ENCODE measurements at places on chromosomes 16 and 17.

DNA sequence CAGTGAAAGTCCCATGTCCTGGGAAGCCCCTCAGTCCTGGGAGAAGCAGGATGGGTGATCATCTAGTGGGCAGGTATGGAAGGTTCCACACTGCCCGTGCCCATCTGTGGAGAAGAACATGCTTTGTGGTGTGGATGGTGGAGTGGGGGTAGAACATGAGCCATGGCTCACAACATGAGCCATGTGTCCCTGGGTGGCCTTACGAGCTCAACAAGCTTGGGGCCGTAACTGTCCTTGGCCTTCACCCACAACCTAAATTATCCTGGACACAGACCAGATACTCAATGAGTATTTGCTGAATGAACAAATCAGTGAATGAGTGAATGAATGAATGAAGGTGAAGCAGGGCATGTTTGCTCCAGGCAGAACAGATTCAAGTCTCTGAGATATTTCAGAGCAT lies 13.5 kb downstream of the SOX8 start:
- DNase-seq: no peak

DNA sequence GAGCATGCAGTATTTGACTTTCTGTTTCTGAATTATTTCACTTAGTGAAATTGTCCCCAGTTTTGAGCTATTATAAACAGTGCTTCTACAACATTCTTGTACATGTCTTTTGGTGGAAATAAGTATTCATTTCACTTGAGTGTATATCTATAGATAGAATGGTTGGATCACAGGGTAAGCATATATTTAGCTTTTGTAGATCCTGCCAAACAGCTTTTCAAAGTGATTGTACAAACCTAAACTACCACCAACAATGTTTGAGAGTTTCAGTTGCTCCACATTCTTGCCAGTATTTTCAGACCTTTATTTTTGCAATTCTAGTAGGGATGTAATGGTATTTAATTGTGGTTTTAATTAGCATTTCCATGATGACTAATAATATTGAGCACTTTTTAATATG lies 91.6 kb downstream of the CCT6B start:
- DNase-seq: no peak

- DNase-seq: no peak
Observed at GRCh38 chr16:13779676-13780075, 140.3 kb upstream of the ERCC4 start.

DNA sequence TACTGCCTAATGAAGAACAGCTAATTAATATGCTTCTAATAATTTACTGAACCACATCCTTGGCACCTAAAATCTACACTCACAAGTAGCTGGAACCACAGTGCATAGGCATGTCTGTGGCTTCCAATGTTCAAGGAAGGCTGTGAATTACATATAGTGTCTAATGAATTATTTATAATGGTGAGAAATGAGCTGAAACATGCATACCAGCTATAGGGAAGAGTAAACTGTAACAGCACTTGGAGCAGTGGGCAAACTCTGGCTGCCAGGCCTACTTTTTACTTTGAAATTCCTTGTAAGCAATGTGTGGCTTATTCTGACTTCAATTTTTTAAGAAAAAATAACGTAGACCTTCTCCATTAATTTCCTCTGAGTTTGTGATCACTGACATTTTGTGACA lies 953.2 kb upstream of the CDH8 start:
- no peak for DNase-seq

GRCh38 chr17:5299383-5299782 lies 17.3 kb downstream of the RABEP1 start:
- DNase-seq: no peak

DNA sequence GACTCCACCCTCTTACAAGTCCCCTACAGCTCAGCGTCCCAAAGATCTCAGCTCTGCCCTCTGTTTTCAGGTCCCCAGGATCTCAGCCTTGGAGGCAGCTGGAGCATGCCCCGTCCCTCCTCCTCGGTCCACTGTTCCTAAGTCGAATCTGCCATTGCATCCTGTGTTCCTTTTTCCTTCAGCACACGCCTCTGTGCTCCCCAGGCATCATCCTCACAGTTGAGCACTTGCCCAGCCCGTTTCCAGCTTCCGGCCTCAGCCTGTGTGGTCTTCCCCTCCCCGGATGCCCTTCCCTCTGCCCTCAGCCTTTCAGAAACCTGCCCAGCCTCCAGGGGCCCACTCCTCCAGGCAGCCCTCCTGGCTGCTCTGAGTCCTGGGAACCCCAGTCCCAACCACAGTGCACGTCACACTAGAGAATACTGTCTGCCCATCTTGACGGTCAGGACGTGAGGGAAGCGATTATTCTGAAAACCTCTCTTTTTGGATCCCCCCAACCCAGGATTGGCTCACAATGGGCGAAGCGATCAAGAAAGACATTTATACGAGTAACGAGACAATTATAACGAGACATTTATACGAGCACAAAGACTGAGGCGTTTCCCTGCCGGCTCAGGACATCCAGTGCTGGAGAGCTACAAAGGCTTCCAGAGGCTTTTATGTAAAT lies 41.4 kb downstream of the RPH3AL start:
- DNase-seq: no peak

DNA sequence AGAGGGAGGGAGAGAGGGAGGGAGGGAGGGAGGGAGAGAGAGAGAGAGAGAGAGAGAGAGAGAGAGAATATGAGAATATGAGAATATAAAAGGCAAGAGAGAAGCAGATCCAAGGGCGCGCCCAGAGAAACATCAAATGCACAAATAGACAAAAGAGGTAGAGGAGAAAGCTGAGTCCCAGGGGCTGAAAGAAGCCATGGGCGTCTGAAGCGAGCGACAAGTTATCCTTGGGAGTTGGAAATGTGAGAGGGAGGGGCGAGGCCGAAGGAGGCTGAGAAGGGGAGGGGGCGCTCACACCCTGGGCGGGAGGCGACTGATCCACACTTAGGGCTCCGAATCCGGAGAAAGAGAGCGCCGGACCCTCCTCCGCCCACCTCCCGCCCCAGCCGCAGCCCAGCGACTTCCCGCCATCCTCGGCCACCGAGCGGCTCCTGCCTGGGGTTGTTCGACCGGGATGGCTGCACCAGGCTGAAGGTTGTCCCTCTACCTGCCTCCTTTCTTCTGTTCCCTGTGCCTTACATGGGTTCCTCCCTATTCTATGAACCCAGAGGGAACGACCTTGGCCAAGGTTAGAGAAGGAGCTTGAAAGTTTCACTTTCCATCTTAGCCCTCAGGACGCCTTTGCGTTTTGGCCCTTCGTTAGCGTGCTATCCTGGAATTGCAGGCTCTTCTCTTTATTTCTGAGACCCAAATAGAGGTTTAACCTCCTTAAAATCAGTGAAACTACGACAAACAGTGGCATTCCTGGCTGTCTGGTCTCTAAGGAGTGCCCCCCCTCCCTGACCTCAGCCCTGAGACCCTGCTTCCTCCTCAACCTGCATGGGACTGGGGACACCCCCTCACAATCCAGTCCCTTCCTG lies 21.2 kb upstream of the HOXB9 start:
- no peak for DNase-seq

GRCh38 chr17:14080847-14081251 lies 11.5 kb downstream of the COX10 start:
- no peak for DNase-seq

DNA sequence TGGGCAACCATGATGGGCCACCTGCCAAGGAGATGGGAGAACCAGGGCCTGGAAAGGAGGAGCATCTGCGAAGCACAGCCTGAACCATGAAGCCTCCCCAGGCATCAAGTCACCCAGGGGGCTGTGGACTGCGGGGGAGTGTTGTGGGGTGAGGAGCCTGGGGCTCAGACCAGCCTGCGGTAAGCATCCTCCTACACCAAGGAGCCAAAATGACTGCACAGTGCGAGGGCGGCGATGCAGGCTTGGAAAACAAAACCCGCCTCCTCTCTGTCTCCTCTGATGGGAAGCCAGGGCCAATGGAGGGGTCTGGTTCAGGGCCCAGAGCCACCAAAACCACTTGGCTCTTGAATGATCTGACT lies 18.1 kb upstream of the MAF start:
- no peak for DNase-seq

DNA sequence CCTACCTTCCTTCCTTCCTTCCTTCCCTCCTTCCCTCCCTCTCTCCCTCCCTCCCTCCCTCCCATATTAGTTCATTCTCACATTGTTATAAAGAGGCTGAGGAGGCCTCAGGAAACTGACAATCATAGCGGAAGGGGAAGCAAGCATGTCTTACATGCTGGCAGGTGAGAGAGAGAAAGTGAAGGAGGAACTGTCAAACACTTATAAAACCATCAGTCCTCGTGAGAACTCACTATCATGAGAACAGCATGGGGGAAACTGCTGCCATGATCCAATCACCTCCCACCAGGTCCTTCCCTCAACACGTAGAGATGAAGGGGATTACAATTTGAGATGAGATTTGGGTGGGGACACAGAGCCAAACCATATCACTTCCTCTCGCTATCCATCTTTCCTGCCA lies 281.6 kb upstream of the FOXF1 start:
- no peak for DNase-seq

GRCh38 chr16:55302635-55303034 lies 21.4 kb upstream of the IRX6 start:
- DNase-seq: no peak

- DNase-seq: no peak
Observed at GRCh38 chr17:61400066-61400716, 548 bp downstream of the TBX2 start.

DNA sequence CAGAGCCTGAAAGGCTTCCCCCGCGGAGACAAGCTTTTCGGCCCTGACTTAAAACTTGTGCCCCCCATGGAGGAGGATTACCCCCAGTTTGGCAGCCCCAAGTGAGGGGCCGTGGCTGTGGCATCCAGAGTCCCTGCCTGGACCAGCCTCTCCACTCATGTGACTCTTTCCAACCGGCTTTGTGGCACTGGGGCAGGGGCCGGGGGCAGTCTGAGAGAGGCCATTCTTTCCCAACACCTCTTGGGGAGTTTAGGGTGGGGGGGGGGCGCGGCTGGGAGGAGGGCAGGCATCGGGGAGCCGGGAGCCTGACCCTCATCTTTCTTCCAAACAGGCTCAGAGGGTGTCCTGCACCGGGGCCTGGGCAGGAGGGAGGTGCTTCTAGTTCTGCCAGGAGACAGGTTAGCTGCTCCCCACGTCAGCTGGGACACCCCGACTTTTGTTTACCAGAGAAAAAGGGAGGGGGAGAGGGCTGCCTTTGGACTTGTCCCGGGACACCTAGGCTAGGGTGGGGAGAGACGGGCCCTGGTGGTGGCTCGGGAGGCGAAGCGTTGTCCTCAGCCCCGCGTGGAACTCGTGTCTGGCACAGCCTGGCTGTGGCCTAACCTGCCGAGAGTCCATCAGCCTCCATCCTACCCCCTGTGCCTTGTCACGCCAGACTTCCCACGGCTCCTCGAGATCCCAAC lies 7.3 kb upstream of the SERPINF1 start:
- no peak for DNase-seq

GRCh38 chr17:13003454-13003851 lies 14.4 kb downstream of the ELAC2 start:
- DNase-seq: no peak

- peak; percentile 80 for DNase-seq
Observed at GRCh38 chr16:73048292-73049080, 558 bp upstream of the ZFHX3 start.

DNA sequence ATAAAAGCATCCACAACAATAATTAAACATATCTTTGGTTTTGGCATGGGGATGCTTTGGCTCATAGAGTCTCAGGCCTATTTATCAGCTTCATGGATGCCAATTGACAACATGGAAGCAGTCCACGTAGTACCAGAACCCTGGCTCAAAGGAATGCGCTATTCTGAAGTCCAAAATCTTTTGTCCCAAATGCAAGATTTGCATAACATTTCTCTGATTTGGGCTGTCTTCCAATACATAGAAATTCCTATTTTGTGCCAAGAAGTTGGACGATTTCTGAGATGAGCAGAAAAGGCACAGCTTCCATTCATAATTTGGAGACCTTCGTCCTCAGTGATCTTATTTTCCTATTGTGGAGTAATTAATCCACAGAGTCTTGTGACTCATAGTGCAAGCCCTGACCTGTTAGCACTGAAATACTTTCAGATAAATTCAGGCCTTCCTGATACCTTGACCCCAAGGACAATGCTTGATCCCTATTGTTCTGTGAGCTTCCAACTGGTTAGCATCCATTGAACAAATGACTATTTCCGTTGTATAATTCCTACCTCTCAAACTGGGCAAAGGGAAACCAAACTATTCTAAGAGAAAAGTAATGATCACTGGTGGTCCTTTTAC lies 78.4 kb upstream of the CDH11 start:
- DNase-seq: no peak

DNA sequence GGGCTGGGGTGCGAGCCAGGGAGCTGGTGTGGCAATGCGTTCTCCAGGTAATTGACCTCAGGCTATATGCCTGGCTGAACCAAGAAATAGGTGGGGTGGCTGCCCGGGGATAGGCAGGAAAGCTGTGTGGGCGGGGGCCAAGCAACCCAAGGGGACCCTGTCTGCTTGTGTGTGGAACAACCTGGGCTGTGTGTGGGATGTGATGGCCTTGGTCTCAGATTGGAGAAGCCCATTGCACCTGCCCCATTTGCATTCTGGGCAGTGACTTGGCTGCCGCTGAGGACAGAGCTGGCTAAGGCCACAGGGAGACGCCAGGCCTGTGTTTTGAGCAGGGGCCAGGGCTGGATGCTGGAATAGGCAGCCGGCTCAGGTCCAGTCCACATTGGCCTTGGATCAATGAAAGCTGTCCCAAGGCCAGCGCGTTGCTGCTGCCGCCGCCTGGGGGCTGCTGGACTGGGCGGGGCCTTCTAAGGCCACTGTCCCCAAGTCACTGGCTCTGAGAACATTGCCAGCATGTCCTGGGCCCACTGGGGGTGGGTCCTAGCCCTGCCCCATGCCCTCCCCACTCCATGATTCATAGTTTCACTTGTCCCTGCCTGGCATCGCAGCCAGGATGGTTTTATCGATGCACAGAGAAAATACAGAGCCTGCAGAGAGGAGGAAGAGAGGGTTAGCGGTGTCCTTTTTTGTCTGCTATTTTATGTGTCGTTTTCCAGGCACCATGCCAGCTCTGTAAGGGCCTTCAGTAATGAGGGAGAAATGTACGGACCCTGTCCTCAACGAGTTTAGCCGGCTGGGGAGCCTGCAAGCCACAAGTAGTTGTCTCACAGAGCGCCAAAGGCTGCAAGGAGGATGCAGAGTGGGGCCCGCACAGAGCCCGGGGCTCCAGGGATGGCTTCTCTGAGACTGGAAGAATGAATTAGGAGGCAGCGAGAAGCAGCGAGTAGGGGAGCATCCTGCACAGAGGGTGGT lies 43.9 kb downstream of the NKD1 start:
- DNase-seq: peak; percentile 82

DNA sequence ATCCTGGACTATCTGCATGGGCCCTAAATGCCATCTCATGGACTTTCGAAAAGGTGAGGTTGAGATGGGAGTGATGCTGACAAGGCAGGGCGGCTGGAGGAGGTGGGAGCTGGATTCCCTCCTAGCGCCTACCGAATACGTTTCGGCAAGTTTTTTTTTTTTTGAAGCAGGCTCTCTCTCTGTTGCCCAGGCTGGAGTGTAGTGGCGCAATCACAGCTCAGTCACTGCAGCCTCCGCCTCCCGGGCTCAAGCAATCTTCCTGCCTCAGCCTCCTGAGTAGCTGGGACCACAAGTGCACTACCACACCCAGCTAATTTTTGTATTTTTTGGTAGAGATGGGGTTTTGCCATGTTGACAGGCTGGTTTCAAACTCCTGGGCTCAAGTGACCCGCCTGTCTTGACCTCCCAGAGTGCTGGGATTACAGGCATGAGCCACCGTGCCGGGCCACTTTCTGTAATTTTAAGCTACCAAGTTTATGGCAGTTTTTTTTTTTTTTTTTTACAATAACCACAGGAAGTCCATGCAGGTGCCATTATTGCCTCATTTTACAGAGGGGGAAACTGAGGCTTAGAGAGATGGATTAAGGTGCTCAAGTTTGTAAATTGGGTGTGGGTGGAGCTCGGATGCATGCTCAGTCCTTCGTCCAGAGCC lies 246.4 kb downstream of the PRKCA start:
- DNase-seq: no peak
